ENCODE measurements at places on chromosomes 4 and X. TPM values are rescaled to one million over a fixed set of nuclear protein-coding genes. Genes with fewer than 3 reads are reported as not detected.

The MAGEB10 gene
- total RNA-seq = not detected

The SERTM2 gene
- not detected for total RNA-seq

The C4orf54 gene
- total RNA-seq = 1.4 TPM

The PRKG2 gene
- not detected for total RNA-seq

The MFAP3L gene
- total RNA-seq = 1.9 TPM
